NCI-H187 (cell line): ENCODE measurements at places on chromosomes 16 and 17.

- DNase-seq, result no peak
Measured at GRCh38 chr16:83011939-83012338, 385.2 kb downstream of the CDH13 start.

- no peak for DNase-seq
Measured at GRCh38 chr17:42845918-42846593, 1.7 kb downstream of the AOC2 start.

GRCh38 chr16:68386628-68387027, 61.7 kb downstream of the SMPD3 start:
- no peak for DNase-seq

- DNase-seq, result no peak
Measured at GRCh38 chr17:35171834-35172233, 22.4 kb downstream of the SLC35G3 start.

- no peak for DNase-seq
Measured at GRCh38 chr16:9183682-9184353, 92.4 kb downstream of the HAPSTR1 start.

DNA sequence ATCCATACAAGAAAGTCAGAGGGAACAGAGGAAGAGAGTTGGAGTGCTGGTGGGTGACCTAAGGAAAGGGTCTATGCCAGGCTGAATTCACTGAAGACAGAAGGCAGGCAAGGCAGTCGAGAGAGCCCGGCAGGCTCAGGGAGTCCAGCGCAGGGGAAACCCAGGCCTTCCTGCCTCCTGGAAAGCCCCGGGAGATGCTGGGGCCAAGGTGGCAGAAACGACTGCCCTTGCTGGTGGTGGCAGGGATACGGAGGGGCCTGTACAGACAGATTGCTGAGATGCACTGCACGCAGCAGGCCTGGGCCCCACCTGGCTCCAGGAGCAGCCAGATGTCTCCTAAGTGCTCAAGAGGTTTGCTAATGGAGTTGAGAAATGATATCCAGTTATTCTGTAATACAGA, 59.8 kb downstream of the GTF3C1 start:
- DNase-seq, result no peak
